ENCODE measurements at places on chromosomes 2 and 18.

DNA sequence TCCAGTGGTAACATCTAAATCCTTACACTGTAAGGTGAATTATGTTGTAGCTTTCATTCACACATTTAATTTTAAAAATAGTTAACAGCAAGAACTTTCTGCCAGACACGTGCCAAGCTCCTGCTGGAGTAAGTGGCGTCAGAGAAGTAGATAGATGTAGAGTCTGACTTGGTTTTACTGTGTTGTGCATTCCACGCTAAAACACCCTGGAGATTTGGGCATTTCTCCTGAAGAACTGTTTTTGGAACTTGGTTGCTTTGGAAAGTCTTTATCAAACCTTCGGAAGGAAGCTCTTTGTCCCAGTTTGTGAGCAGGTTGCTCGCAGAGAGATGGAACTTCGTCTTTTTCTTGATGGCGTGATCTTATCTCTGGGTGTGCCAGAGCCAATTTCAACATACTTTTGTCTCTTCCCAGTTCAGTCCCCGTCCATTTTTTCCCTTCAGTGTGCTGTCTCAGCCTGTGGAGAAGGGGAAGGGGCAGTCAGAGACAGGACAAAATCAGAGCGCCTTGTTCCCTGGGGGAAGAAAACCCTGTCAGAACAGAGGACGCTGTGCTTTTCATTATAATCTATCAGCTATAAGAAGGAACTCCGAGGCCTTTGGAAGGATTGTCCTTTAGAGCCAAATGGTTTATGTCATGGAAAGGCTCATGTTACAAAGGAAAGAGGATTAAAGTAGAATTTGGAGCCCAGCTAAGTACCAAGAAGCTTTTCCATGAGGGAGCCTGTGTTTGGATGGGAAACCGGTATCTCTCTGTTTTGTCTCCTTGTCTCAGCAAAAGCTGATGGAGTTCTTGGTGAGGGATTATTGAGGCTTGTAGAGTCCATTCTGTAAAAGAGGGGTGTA is 18.9 kb downstream of the GRHL1 start:
- no peak for DNase-seq

DNA sequence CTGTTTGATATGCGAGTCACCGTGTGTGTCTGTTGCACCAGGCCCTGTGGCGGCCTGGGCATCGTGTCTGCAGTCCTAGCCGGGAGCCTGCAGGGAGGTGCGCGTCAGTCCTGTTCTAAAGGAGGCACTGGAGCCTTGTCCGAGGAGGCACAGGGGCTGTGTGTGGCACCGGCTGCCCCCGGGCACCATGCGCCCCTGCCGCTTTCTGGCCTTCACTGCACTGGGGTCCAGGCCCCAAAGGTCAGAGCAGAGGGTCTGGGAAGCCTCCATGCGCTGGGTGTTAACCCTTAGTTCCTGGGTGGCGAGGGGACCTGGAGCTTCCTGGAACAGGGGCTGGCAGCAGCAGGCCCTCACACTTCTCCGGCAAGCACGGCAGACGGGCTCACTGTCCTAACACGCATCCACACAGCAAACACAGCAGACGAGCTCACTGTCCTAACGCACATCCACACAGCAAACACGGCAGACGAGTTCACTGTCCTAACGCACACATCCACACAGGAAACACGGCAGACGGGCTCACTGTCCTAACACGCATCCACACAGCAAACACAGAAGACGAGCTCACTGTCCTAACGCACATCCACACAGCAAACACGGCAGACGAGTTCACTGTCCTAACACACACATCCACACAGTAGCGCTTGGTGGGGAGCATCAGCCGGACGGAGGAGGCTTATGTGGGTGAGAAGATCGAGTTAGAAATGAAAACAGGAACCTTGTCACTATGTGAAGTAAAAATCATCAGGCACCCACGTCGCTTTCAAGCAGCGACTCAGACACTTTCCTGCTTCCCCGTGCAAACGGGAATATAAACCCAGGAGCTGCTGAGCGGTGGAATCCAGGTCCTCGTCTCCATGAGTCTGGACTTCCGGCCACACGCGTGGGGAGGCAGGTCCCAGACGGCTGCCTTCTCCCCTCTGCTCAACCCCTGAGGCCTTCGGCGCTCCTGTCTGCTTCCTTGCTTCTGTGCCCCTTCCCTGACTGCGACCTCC is 65.3 kb downstream of the TPO start:
- DNase-seq = no peak

DNA sequence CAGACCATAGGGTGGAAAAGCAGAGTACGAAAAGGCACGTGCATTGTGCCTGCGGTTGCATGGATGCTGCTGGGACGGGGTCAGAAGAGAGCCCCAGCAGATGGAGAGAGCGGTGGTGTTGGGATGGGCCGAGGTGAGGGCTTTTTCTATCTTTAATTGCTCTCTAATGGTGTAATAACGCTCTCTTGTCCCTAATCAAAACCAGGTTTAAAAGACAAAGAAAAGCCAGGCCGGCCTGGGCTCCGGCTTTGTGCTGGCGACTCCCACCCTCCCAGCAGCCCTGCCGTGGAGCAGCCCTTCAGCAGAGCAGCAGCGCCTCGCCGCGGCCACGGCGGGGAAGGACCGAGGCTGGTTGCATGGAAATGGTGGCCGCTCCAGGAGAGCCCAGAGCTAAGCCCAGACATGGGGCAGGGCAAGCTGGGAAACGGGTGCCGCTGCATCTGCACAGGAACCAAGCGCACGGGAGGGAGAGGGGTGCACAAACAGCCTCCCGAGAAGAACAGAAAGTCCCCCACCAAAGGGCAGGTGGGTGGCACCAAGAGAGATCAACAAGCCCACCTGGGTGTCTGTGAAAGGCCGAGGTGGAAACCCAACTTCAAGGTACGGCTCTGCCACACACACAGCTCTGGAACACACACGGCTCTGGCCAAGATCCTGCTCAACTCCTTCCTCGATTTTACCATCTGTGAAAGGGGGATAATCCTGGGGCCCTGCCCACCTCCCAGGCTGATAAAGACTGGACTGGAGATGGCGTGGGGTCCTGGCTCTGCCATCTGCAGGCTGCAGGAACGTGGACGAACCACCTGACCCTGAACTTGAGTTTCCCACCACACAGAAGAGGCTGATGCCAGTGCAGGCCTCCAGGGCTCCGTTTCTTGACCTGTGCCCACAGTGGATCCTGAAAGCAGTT is 15.0 kb downstream of the HS1BP3 start:
- DNase-seq = peak; percentile 98

DNA sequence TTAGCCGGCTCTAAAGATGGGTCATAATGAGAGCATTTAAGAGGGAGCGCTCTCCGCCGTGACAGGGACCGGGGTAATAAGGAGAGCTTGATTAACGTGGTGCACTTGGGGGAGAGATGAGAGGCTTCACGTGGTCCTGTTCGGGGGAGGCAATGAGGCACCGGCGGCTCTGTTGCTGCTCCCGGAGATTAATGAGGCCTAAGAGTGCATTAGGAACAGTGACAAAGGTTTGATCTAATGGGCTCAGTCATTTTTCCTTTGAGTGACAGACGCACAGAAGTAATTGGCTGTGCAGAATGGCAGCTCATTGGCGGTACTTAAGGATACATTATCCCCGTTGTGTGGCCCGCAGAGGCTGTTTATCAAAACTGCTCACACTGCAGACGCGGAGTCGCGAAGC is 250.7 kb downstream of the GBX2 start:
- no peak for DNase-seq

DNA sequence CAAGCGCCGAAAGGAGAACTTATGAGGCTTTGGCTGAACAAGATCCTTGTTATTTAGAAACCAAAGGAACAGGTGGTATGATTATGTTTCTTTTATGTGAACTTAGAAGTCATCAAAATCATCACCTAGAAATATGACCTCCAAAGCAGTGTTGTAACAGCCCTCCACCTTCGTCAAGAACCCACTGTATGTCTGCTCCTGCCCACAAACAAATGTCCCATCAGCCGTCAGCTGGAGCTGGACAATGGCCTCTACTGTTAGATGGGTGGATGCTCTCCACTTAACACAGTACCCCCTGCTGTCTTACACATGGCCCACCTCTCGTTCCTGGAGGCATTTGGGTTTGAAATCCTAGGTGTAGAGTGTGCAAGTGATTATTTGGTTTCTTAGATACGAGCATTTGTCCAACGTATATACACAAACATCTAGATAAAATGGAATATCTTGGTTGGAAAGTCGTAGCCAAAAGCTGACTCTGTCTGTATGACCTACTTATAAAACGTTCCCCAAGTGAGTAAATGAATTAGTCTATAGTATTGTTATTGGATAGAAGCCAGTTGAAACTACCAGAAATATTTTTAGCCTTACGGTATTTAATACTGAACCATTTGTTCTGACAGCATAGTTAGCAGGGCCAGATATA is 113.0 kb downstream of the CRIM1 start:
- DNase-seq = no peak

DNA sequence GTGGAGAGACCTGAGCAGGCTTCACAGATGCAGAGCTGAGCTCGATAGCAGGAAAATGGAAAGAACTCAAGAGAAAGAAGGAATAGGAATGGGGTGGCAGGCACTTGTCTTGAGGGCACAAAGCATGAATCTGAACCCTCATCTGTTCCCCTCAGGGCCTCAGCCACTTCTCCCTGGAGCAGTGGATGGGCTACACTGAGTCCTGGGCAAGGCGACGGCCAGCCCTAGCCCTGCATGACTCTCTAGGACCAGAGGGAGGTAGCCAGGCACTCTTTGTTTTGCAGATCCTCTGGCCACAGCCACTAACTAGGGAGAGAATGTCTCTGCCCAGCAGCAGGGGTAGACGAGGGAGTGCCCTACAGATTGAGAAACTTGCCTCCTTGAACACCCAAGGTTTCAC is 3.4 kb upstream of the TEX51 start:
- DNase-seq = no peak

- no peak for DNase-seq
Observed at GRCh38 chr2:20525041-20526035, 78.5 kb downstream of the RHOB start.

- DNase-seq = no peak
Observed at GRCh38 chr2:43273529-43273928, 47.1 kb upstream of the ZFP36L2 start.

DNA sequence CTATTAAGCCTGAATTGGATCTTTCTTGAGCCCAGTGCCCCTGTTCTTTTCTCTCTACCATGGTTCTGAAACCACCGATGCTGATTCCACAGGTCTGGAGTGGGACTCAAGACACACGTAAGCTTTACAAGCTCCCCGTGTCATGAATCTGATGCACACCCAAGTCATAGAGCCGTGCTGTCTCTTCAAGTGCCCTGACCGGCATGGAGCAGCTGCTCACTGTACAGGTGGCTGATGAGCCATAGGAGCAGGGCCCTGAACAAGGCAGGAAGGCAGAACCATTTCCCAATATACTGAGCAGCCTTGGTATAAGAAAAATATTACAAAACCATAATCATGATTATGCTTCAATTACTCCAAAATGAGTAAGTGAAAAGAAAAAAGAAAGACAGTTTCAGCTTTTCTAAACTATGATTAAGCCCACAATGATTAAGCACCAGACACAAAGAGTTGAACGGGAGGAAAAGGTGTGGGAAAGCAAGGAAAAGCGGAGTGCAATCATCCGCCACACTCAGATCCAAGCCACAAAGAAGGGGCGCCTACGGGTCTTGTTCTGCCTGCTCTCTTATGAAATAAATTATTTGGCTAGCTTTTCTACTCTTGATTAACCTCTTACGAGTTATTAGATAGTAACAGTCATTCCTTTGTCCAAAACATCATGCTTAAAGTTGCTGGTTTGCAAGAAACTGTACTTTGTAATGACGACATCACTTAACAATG is 41.7 kb downstream of the NOL10 start:
- DNase-seq = no peak

DNA sequence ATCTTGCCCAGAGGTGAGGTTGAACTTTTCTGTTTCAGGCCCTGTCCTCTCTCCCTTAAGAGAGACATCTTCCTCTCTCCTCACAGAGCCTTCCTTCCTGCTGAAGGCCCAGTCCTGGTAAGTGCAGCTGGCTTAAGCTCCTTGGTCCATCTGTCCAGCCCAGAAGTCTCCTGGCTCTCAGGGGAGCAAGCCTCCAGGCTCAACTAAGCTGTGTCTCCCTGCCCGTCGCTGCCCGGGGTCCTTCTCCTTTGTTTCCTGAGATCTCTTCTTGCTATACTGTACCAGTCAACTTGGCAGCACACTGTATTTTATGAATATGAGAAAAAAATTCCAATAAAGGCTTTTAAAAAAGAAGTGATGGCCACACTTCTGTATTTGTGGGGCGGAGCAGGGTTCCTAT is 77.4 kb downstream of the KCNF1 start:
- no peak for DNase-seq

All from SK-N-SH (cell line).